ENCODE measurements at places on chromosomes 5 and 9.

DNA sequence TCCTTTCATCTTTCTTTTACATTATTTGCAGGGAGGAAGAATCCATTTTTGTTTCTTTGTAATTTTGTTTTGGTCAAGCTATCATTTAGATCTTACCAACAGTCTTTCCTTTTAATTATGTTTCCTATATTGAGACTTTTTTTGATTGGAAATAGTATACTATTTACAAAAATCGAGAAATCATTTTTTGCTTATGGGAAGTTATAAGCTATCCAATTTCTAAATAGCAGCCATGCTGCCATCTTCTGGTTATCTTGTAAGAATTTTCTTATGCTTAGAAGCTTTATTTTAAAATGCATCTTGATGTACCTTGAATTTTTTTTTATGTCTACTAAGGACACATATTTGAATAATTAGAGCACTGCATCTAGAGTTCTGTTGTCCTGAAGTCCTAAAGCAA, 821.2 kb downstream of the PTPRD start:
- DNase-seq: no peak

DNA sequence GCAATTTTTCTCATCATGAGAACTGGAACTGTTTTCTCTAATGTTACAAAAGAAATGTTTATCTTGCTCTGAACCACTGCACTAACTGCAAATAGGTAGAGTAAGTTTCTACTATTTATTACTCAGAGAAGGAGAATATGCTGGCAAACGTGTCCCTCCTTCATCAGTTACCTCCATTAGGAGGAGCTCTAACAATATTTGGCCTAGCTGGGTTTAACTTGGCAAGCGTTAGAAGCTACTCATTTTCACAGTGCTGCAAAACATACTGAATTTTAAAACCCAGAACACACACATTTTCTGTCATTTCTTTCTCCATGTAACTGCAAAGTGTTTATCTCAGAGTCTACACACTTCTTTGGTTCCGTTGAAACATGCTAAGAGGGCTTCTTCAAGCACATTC, 101.0 kb upstream of the GABRG2 start:
- DNase-seq: no peak

GRCh38 chr9:33778700-33779351, 16.5 kb upstream of the PRSS3 start:
- peak; percentile 56 for DNase-seq

GRCh38 chr5:133696006-133696584, 83.8 kb upstream of the FSTL4 start:
- DNase-seq: peak; percentile 2

- no peak for DNase-seq
Observed at GRCh38 chr5:88867638-88868037, 15.3 kb downstream of the MEF2C start.

DNA sequence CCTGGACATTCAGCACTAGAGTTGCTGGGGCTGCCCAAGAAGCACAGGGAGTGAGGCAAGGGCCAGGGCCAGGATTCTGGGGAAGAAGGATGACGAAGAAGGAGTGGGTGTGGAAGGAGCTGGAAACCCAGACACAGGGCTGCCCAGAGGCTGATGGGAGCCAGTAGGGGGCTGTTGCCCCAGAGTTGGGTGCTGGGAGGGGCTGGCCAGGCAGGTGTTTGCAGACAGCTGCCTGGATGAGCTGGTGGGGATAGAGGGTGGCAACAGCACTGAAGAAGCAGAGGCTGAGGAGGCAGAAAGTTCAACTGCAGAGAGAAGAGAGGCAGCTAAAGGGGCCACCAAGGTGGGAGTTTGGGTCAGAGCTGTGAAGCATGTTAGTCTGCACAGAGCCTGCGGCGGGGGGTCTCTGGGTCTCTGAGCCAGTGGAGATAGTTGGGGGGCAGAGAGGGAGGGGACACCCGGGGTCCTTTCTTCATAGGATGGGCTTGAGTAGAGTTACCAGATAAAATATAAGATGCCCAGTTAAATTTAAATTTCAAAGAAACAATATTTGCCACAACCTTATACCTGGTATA, 2.5 kb upstream of the AQP7 start:
- no peak for DNase-seq

GRCh38 chr5:95899006-95899405, 62.6 kb downstream of the ELL2 start:
- no peak for DNase-seq

- DNase-seq: no peak
Observed at GRCh38 chr5:33604503-33604902, 163.7 kb downstream of the TARS1 start.

DNA sequence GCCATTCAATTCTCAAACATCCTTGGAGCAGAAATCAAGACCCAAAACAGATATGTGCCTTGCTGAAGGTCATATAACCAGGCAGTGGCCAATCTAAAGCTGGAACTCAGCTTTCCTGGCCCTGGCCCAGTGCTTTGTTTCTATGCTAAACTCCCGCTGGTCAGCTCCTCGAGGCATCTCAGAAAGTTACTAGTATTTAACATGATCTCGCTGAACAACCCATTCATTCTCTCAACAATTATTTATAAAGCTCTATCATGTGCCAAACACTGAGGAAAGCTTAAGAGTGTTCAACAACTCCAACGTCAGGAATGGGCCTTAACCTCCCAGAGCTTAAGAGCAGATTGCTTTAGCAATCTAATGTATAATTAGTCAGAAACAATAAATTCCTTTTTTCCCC, 54.0 kb downstream of the FOXD1 start:
- no peak for DNase-seq

DNA sequence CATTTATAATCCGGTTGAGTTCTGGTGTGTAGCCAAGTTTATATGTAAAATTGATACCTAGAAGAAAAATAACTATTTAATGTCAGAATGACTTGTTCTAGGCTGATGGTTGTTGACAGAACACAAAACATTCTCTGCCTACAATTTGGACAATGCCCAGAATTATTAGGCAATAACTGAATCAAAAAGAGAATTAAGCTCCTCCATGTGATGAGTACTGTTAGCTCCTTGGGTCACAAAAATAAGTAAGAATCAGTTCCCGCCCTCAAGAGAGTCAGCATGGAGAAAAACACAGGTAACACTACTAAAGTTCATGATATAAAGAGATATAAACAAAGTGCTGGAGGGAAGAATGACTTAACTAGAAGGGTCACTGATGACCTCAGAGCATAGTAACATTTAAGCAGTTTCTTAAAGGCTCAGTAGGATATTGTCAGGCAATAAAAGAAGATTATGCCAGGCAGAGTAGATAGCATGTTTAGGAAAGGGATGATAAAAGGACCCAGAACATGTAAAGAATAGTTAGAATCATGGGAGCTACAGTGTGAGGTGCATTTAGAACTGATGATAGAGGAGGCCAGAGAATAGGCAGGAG, 200.5 kb upstream of the ACTBL2 start:
- DNase-seq: no peak
